ENCODE measurements at places on chromosomes 11 and 22.
A peak's percentile ranks its signal among the peaks of the same experiment; 100 is the strongest.

- DNase-seq, result no peak
These were observed 32.4 kb upstream of the SORL1-AS1 start for GRCh38 chr11:121485216-121485615.

DNA sequence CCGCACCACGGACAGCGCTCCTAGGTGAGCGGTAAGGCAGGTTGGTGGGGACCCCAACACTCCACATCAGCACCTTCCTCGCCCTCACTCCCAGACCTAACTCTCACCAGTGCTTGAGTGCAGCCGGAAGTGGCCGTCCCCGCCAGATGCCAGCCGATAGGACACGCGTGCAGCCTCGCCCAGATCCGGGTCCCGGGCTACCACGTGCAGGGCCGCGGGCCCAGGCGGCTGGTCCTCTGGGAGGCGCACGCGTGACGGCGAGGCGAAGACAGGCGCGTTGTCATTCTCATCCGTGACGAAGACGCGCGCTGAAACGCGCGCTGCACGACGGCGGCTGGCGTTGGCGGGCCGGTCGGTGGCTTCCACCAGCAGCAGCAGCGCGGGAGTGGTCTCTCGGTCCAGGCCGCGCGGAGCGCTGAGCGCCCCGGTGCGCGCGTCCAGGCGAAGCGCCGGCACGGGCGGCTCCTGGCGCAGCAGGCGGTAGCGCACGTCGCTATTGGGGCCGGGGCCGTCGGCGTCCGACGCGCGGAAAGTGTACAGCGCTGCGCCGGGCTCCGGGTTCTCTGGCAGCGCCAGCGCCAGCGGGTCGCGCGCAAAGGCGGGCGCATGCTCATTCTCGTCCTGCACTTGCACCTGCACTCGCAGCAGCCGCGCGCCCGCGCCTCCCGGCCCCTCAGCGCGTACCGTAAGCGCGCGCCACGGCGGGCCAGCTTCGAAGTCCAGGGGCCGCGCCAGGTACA is 10.8 kb upstream of the TPP1 start:
- no peak for DNase-seq

DNA sequence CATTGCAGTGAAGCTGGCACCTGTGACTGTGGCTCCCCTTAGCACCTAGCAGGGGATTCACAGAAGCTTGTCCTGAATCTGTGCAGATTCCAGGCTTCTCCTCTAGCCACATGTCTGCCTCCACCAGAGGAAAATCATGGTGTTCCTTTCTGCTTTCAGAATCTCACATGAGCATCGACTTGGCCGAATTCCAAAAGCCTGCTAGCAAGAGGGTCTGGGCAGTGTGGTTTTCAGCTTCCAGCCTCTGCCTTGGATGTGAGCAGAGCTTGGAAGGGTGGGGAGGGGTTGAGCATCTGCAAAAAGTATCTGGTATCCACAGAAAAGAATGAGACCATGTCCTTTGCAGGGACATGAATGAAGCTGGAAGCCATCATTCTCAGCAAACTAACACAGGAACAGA is 911.1 kb downstream of the TBC1D22A start:
- no peak for DNase-seq

GRCh38 chr22:30286813-30287647 is 2.3 kb downstream of the CASTOR1 start:
- DNase-seq, result peak; percentile 51

DNA sequence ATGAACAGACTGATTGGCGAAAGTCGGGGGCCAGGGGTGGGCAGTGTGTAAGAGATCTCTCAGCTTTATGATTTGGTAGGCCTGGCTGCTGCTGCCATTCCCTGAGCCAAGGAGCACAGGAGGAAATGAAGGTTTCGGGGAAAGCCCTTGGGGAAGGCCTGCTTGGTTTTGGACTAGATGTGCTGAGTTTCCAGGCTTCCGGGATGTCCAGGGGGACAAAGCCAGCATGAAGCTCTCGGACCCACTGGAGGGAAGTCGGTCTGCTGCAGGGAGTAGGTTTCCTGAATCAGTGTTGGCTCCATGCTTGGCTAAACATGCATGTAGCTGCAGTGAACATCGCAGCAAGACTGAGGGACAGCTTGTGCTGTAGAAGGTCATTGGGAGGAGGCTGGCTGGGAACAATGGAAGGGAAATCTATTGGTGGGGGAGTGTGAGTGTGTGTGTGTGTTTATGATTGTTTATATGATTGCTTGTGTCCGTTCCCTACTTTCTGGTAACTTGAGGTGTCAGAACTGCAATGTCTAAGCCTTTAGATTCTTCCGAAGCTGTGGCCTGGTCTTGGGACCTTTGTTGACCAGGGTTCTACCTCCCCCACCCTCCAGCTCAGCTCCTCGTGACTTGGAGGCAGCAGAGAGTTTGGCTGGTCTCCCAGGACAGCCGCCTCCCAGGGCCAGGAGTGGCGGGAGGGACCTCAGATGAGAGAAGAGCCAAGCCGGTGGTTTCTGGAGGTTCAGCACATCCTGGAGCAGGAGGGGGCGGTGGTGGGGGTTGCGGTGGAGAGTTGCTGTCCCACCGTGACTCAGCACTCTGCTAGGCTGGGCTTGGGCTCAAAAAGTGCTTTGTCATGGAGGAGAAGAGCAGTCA is 4.0 kb upstream of the FTH1 start:
- peak; percentile 80 for DNase-seq

DNA sequence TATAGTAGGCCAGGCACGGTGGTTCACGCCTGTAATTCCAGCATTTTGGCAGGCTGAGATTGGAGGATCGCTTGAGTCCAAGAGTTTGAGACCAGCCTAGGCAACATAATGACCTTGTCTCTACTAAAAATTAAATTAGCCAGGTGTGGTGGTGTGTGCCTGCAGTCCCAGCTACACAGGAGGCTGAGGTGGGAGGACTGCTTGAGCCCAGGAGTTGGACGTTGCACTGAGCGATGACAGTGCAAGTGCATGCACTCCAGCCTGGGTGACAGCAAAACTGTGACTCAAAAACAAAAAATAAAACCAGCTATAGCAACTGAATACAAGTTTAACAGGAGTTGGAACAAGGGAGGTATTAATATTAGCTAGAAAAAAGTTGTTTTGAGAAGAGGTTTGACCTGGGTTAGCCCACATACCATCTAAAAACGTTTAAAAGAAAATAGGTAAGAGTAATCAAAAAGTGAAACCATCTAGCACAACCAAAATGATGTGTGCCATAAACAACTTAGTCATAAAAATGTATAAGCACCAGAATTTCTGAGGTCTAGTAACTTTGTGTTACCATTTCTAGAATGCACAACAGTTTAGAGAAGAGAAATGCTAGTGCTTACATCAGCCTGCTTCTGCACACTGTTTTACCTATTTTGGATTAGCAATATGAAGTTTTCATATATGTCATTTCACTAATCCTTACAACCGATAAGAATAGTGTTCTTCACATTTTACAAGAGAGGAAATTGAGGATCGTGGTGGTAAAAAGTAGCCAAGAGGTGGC is 26.5 kb downstream of the NARS2 start:
- no peak for DNase-seq
